NCI-H146 (cell line): ENCODE measurements at places on chromosomes 3 and 15.

DNA sequence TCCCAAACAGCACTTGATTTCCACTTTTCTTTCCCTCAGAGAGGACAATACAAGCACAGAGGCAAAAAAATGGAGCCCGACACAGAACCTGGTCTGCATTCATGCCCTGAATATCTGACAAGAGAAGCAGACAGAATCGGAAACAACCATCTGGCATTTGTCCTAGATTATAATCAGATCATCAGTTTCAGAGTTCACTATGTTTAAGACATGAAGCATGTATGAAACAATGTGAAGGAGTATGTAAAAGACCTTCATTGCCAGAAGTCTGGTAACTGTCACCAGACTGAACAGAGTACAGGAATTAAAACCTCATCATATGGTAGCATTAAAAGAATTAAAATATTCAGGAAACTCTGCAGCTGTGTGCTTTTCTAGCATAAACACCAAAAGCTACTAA lies 65.0 kb downstream of the SETD2 start:
- DNase-seq = no peak

- DNase-seq = no peak
Measured at GRCh38 chr3:150396956-150397550, 11.0 kb upstream of the TSC22D2 start.

- DNase-seq = no peak
Measured at GRCh38 chr3:39479701-39480414, 12.4 kb downstream of the MOBP start.

GRCh38 chr3:136311261-136311660 lies 61.1 kb downstream of the PCCB start:
- DNase-seq = no peak

DNA sequence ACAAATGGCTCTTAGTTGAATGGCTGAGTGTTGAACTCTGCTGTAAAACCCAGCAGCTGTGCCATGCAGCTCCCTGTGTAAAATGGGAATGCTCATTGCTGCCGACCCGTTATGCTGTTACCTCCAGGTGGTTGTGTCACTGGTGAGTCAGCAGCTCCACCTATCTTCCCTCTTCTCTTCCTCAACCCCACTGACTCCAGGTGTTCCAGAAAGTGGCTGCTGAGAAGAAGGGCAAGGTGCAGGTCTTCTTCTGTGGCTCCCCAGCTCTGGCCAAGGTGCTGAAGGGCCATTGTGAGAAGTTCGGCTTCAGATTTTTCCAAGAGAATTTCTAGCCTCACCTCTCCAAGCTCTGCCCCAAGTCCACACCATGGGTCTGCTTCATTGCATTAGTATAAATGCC lies 41.9 kb downstream of the NOX5 start:
- DNase-seq = peak; percentile 15

DNA sequence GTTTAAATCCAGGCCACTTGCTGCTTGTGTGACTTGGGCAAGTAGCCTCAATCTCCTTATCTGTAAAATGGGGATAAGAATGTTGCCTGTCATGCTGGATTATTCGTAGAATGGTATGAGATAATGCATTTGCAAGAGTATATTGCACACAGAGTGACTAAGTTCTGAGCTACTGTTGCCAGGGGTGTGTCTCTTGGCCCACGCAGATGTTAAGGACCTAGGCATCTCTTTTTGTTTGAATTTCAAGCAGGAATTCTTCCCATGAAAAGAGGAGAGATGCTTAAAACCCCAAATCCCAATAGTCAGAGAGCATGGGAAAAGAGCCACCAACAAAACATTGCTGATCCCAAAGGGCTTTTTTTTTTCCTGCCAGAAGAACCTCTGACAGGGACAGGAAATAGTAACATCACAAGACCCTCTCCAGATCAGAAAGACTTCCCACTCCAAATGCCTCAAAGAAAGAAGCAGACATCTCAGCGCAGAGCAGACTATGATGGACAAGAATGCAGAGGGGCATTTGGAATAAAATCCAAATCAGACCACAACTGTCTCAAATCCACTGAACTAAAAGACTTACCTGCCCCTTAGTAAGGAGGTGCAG lies 90.5 kb downstream of the MRPL46 start:
- no peak for DNase-seq

DNA sequence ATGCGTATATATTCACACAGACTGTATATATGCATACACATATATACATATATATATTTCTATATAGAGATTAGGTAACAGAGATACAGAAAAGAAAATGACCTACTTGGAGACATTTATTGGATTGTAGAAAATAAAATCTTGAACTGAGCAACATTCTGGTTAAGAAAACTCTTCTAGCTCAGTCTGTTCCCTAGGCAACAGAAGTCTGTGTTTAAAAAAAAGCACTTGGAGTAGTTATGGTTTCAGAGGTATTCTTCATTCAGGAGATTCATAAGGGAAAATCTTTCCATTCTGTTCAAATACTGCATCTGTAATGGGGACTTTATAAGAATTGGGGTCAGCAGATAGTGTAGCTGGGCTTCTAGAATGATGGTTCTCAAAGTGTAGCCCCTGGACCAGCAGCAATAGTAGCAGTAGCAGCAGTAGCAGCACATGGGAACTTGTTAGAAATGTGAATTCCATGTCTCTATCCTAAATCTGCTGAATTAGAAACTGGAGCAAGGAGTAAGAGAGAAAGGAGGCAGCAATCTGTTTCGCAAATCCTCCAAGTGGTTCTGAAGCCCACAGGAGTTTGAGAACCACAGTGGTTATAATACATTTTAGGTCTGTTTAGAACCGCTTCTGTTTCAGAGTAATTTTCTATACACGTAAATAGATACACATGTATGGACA lies 112.8 kb upstream of the TMEM108 start:
- DNase-seq = no peak

DNA sequence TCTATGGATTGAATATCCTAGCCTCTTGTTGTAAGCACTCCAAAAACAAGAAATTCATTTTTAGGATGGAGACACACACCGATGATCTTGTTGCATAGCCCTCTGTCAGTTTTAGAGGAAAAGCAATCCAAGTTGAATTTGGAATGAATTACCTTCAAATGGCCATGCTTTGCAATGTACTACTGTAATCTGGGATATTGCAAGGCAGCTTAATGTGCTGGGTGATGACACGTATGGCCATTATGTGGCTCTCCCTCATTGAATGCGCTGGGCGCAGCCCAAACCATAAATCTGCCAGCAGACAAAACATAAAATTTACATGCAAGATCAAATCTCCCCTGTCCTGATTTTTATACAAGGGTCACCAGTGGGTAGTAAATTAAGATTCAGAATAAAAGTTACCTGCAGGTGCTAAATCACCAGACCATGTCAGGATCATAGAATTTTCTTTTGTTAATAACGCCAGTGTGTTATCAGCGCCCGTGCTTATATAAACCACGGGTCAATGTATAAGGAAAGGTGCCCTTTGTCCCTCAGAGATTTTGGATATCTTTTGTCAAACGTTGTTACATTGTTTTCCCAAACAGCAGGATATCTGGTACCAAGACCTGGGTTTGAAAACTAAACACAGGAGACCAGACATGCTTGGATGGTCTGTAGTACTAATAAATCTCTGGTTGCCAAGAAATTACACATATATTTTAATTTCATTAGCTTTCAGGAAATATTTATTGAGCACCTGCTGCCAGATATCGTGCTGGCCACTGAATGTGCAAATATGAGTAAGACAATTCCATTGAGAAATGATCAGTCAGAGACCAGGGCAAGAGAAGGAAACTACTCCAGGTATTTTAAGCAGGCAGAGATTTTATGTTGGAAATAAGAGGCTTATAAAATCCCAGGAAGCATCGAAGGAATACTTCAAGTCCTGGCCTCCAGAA lies 237.1 kb downstream of the EBLN2 start:
- peak; percentile 91 for DNase-seq

- no peak for DNase-seq
Measured at GRCh38 chr3:31832551-31832950, 148.5 kb downstream of the OSBPL10 start.

GRCh38 chr3:34260271-34261000 lies 462.0 kb downstream of the PDCD6IP start:
- DNase-seq = no peak

DNA sequence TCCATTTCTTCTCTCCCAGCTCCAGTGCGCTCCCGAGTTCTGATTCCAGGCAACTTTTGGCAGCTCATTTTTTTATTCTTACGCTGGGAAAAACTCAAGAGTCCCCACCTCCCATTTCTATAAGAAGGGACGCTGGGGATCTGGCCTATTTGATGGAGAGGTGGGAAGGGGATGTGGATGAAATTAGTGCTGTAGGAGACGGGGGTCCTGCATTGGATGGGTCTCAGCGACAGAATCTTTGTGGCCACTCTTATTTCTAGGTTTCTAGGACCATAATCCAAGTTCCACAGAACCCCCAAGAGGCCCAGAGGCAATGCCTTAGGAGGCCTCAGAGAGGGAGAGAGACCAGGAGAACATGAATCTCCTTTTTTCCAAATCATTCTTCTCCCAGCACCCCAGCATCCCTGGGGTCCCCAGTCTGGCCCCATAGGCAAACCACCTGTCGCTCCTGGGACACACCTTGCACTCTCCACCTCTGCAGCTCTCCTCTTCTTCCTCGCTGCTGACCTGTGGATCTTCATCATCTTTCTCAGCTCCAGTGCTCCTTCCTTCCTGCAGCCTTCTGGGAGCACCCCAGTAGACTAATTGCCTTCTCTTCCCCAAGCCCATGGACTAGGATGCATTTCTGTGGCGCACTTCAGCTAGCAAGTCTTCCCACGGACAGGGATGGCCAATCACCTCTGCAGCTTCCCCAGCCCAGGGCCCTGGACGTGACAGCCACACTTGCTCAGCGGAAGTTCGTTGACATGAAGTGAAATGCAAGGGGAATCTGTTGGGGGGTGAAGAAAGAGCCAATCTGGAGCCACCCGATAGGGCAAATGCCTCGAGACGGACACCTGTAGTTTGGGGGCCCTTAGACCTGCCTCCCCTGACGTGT lies 100.1 kb upstream of the ALDH1A3 start:
- no peak for DNase-seq

DNA sequence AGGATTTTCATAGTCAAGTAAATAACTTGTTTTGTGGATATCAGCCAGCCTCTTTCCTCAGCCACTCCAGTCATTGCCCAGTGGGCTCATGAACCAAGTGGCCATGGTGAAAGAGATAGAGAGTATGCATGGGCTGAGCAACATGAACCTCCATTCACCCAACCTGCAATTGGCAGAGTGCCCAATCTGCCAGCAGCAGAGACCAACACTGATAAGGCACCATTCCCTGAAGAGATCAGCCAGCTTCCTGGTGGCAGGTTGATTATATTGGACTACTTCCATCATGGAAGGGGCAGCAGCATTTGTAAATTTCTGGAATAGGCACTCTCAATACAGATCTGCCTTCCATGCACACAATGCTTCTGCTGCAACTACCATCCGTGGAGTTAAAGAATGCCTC lies 10.3 kb upstream of the MCF2L2 start:
- DNase-seq = peak; percentile 72

DNA sequence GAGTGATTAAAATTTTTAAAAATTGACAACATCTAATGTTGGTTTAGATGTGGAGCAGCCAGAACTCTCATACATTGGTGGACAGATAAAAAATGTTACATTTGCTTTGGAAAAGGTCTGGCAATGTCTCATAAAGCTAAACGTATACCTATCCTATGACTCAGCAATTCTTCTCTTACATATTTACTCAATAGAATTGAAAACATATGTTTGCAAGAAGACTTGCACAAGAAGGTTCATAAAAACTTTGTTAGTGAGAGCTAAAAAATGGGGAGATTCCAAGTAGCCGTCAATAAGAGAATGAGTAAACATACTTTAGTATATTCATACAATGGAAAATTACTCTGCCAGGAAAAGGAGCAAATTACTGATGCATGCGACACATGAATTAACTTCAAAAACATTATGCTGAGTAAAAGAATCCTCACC lies 30.0 kb downstream of the MASP1 start:
- no peak for DNase-seq

DNA sequence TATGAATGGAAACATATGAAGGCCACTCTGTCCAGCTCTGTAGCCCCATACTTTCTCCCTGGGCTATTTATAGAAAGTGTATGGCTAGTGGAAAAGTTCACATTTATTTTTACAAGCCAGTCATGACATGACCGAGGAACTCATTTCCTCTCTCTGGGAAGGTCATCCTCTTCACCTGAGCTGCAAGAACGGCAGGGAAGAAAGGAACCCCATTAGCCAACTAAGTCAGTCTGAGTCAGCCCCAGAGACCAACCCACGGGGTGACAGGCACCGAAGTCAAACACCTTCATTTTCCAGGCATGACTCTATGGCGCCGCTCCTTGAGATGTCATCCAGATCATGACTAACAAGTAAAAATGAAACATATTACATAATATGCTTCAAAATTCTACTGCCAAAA lies 4.8 kb downstream of the PAQR9 start:
- DNase-seq = no peak
